Cortex of kidney (tissue), 1 donor: ENCODE measurements at places on chromosomes 6 and 20.

- DNase-seq = no peak
Measured at GRCh38 chr6:27897580-27898206, 14.5 kb downstream of the OR2B2 start.

DNA sequence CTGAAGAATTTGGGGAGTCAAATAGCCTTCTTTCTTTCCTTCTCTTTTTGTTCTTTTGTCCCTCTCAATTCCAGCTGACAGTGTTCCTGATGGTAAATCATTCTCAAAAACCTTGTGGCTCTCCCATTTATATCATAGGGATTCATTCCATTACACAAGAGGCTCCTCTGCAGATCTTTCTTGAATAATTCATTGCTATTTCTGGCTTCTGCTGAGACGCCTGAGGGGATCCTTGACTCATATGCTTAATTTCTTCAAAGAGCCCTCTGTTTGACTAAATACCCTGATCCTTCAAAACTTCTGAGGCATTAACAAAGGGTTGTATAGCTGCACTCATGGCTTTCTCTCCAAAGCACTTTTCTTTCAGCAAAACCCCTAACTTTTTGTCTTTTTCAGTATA, 289.3 kb downstream of the FARS2 start:
- DNase-seq = no peak

DNA sequence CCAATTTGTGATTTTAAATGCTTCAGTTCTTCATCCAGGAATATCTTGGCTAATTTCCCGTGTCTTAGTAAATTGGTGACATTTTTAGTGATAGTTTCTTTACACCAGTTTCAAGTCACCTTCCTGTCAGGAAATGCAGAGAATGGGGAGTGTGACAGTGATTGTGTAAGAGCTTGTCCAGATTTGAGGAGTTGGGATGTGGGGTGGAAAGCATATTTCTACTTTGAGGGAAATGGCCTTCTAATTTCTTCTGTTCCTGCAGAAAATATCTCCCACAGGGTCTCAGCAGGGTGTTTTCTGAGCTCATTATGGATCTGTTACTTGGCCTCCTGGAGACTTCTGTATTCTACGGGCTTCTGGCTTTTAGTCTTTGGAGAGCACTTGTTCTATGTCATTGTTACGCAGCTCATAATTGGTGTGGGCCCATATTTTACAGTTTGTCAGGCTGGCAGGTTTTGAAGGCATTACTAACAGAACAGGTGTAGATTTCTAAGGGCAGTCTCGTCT, 65.6 kb downstream of the TMEM200A start:
- no peak for DNase-seq

DNA sequence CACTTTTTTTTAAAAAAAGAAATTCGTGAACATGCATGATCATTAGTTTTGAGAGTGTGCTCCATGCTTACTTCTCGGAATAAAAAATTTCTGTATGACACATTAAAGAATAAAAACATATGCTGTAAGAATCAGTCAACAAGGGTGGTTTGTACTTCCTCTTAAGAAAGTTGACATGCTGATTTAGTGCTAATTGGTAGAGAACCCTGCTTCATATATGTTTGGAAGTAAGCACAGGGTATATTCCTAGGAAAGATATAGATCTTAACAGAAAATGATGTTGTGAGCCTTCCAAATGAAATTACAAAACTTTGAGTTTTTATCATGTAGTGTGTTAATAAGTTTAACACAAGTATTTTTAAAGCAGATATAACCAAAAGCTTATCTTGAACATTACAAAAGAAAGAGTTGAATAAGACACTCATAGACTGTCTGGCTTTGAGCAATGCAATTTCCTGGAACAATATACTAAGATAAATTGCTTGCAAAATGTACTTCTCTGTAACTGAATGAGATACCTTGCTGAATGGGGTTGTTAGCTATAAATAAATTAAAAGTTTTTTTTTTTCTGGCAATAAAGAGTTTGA, 13.8 kb upstream of the VIP start:
- no peak for DNase-seq

GRCh38 chr20:5989539-5989938, 39.1 kb downstream of the MCM8 start:
- DNase-seq = no peak

DNA sequence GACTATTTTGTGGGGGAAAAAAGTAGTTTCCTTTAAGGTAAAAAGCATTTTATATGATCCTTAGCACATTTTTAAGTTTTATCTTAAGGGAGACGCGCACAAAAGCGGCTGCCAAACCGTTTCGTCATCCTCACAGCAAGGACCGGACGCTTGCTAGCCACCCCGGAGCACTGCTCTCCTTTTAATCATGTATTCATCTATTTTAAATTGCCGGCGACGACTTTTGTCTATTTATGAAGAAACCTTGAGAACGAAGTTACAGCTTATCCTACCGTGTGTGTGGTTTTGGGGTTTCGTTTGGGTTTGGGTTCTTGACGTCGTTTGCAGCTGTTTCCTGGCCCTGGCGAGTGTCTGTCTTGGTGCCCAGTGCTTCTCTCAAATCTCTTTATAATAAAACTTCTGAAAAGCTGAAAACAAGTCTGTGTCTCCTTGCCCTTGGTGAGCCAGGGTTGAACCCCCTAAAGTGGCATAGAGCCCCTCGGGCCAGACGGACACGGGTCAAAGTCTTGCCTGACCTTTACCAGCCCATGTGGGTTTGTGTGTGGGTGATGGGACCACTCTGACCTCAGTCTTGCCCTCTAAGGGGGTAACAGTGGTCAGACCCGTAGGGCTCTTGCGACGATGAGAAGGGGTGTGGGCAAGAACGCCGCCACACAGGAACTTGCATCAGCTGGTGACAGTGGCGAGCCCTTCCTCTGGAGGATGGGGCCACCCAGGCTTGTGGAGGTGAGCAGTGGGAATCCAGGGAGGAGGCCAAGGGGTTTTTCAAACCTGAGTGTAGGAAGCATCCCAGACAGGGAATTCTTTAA, 117.6 kb downstream of the JPH2 start:
- no peak for DNase-seq

DNA sequence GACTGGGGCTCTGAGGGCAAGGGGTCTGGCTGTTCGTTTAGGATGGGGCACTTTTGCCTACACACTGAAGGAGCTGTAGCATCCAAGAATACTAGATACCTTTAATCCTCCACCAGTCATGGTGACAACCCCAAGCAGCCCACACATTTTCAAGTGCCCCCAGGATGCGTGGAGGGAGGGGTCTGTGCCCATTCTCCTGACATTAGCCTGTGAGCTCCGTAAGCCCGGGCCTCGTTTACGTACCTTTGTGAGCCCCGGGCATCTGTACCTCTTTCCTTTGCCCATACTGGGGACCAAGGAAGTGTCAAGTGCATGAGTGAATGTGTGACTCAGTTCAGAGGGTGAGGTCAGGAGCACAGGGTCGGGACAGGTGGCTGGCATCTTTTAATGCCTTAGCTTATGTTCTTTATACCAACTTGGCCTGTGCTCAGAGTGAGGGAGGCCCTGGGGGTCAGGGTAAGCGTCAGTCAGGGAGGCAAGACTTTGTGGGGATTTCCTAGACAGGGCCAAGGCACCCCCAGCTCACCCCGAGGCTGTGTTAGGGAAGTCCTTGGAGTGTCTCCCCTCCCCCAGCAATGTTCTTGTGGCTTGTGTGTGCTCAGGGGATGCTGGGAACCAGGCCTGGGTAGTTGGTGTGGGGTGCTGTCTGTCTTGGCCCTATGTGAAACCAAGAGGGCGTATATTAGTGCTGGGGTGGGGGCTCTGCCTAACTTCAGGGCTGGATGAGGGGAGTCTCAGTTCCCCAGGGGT, 12.9 kb downstream of the VEGFA start:
- no peak for DNase-seq

DNA sequence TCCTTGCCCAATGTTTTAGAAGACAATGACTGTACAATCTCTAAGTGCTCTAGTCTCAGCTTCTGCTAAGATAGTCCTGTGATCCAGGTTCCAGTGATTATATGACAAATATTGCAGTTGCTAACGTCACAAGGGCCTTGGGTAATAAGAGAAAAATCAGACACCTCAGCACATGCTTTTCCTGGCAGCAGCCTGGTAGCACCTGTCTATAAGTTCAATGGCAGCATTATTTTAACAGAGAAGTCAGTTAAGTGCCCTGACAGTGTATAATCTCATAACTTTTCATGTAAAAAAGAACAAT, 121.3 kb upstream of the BCLAF1 start:
- DNase-seq = no peak

- DNase-seq = no peak
Measured at GRCh38 chr6:96094077-96094476, 78.3 kb downstream of the FUT9 start.

GRCh38 chr6:40630051-40630450, 42.9 kb upstream of the LRFN2 start:
- no peak for DNase-seq

GRCh38 chr6:43277643-43278523, 20.2 kb upstream of the SLC22A7 start:
- DNase-seq = no peak

GRCh38 chr20:46705378-46705729, 4.1 kb upstream of the SLC2A10 start:
- no peak for DNase-seq

DNA sequence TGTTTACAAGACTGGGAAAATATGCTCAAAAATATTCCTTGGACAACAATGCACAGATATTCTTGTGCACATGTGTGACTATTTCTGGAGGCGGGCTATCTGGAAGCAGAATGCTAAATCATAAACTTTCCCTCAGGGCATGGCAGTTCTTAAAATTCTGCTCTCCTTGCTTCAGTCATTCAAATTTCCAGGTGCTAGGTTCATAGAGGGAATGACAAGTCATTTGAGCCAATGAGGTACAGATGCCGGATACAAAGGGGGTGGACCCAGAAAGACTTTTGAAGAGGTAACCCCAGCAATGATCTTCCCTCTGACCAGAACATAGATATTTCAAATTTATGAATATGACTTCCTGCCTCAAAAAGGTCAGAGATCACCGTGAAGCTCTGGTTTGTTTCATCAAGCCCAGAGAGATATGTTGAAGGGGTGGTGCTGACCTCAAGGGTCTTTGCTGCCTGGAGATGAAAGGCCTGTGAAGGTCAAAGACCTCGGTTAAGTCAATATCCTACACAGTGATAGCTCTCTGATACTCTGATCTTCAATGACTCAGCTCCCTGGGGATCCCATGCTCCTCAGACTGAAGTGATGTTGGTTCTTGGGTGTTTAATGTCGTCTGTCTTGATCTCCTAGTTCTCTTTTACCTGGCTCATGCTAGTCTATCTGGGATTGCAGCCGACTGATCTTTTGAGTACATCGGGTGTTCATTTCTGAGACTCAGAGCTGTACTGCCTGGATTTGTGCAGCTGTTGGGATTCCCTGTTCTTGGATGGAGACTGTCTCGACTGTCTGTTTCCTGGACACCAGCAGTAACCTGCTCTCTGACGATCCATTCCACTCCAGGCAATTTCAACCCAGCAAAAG, 47.5 kb upstream of the TSHZ2 start:
- DNase-seq = no peak

DNA sequence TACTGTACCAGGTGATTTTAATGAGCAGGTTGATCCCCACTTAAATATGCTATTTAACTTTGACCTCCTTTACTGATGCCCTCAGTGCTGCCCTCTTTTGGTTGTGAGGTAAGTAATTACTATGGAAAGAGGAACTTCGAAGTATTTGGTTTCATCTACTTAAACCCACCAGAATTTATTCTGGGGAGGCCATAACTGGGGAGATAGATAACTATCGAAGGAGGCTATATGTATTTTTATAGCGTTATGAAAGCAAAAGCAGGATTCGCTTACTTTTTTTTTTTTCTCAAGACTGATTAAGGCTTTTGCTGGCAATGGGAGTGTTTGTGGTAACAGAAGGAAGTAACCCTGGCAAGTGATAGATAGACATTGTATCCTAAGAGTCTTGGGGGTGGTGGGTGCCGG, 168.9 kb upstream of the CENPW start:
- DNase-seq = no peak

DNA sequence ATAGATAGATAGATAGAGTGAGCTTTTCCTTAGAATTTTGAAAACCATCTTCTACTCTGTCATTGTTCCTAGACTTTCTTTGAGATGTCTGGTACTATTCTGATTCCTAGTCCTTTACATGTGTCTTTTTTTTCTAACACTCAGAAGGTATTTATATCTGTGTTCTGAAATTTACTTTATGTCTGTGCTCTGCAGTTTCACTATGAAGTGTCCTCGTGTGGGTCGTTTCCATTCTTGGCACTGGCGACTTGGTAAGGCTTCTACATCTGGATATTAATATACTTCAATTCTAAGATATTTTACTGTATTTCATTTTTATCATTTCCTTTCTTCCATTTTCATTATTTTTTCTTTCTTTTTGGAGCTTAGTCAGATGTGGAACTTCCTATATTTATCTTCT, 87.0 kb downstream of the FHL5 start:
- DNase-seq = no peak

GRCh38 chr6:150251566-150252186, 108.8 kb downstream of the PPP1R14C start:
- DNase-seq = no peak

GRCh38 chr20:6209093-6209492, 86.3 kb upstream of the FERMT1 start:
- DNase-seq = no peak

- DNase-seq = no peak
Measured at GRCh38 chr6:46764961-46765360, 18.2 kb downstream of the ANKRD66 start.

DNA sequence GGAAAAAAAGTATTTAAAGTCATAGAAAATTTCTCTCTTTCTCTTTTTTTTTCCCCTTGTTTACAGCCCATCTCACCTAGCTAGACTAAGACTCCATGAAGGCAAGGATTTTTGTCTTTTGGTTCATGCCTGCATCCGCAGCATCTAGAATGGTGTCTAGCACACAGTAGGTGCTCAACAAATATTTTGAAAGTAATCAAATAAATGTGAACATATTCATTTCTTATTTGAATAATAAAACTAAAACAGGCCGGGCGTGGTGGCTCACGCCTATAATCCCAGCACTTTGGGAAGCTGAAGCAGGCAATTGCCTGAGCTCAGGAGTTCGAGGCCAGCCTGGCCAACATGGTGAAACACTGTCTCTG, 4.7 kb upstream of the ZNF341 start:
- DNase-seq = no peak

DNA sequence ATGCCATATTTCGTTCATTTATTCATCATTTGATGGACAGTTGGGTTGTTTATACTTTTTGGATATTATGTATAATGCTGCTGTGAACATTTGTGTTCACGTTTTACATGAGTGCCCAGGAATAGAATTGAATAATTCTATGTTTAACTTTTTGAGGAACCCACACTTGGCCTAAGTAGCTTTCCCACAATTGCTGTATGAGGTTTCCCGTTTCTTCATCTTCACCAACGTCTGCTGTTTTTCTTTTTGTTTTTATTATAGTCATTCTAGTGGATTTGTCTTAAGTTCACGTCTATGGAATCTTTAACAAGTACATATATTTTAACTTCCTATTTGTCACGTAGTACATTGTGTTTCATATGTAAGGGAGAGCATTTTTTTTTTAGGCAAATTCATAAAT, 110.3 kb downstream of the JARID2 start:
- DNase-seq = no peak

- DNase-seq = no peak
Measured at GRCh38 chr20:58897488-58897887, 45.0 kb downstream of the GNAS start.

DNA sequence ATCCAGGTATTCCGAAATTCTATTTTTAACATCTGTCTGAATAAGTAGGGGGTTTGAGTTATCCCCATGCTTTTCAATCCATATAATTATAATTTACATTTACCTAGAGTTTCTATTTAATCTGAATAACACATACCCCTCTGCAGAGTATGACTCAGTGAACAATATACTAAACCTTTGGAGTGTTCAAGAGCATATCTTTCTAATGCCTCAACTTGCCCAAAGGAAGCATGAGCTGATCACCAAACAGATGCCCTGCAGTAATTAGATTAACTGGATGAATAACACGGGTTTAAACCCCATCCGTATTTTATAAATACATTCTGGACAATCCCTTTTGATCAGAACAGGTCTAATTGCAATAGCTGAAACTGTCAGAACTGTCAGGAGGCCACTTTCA, 897.1 kb downstream of the TFAP2A start:
- DNase-seq = no peak
